ENCODE measurements at places on chromosomes 2 and 18. TPM values are rescaled to one million over a fixed set of nuclear protein-coding genes. Genes with fewer than 3 reads are reported as not detected.

The SH3BP4 gene
- 32.6 TPM for total RNA-seq

The GAREM2 gene
- total RNA-seq = 2.8 TPM

The IL1A gene
- not detected for total RNA-seq

The RFTN2 gene
- 23.0 TPM for total RNA-seq

The SKA1 gene
- 1.9 TPM for total RNA-seq

The CRYGD gene
- not detected for total RNA-seq

The SKOR2 gene
- not detected for total RNA-seq

The TMEM37 gene
- total RNA-seq = 7.6 TPM

The SLC11A1 gene
- 0.35 TPM for total RNA-seq

The CCDC74A gene
- 16.9 TPM for total RNA-seq

The KCNF1 gene
- total RNA-seq = not detected

The ANKRD30B gene
- total RNA-seq = not detected

The HDAC4 gene
- 9.1 TPM for total RNA-seq

The LRRTM1 gene
- total RNA-seq = 0.23 TPM

The LCT gene
- not detected for total RNA-seq

The CASP10 gene
- total RNA-seq = 4.0 TPM

The IL36RN gene
- not detected for total RNA-seq

The ACTR1B gene
- total RNA-seq = 41.2 TPM

The NEU2 gene
- not detected for total RNA-seq

The RTKN gene
- 11.8 TPM for total RNA-seq

The REEP1 gene
- total RNA-seq = 0.12 TPM

The NAT8 gene
- not detected for total RNA-seq
